ENCODE measurements at places on chromosomes 5 and 9.

GRCh38 chr5:72156946-72157624 is 49.8 kb downstream of the MAP1B start:
- no peak for DNase-seq

GRCh38 chr9:18496256-18497000 is 22.5 kb downstream of the ADAMTSL1 start:
- DNase-seq: no peak

DNA sequence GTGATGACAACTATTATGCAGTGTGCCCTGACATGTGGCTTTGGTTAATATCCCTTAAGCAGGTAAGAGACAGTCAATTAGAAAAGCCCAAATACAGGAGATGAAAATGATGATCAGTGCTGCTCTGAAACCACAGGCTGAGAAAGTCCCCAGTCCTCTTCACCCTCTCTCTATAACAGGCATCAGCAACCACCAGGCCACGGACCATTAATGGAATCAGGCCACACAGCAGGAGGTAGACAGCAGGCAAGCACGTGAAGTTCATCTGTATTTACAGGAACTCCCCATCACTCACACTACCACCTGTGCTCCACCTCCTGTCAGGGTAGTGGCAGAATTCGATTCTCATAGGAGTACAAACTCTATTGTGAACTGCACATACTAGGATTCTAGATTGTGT is 591.6 kb upstream of the CYLC2 start:
- no peak for DNase-seq

- no peak for DNase-seq
These were observed 28.0 kb upstream of the SYK start for GRCh38 chr9:90773617-90774016.

GRCh38 chr5:111859031-111859430 is 102.0 kb upstream of the NREP start:
- no peak for DNase-seq

DNA sequence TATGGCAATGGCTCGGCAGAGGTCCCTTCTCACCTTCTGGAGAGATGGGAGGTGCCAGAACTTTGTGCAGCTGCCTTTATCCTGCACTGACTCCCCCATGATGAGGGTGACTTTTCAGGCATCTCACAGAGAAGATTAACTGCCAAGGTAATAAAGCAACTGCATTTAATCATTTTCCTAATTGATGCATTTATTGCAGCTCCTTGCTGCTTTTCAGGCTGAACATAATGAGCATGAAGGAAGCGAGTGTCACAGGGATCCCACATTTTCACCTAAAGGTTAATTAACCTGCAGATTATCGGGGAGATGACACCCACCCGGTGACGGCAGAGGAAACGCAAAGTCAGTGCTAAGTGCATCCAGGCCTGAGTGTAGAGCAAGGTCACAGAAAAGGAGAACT is 154.3 kb downstream of the ICE1 start:
- DNase-seq: no peak

DNA sequence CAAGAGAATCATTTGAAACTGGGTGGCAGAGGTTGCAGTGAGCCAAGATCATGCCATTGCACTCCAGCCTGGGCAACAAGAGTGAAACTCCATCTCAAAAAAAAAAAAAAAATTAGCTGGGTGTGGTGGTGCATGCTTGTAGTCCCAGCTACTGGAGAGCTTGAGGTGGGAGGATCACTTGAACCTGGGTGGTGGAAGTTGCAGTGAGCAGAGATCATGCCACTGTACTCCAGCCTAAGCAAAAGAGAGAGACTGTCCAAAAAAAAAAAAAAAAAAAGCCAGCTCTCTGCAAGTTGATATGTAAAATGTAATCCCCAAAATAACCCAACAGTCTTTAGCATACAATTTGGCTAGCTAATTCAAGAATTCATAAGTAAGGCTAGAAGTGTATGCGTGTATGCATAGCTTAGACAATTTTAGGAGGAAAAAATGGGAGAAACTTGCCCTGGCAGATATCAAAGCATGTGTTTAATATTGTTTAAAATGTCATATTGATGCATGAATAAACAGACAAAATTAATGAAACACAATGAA is 36.3 kb downstream of the C5orf22 start:
- no peak for DNase-seq

GRCh38 chr5:175921061-175921730 is 46.9 kb downstream of the THOC3 start:
- DNase-seq: no peak

- no peak for DNase-seq
These were observed 144.7 kb downstream of the GABBR2 start for GRCh38 chr9:98563988-98564387.

DNA sequence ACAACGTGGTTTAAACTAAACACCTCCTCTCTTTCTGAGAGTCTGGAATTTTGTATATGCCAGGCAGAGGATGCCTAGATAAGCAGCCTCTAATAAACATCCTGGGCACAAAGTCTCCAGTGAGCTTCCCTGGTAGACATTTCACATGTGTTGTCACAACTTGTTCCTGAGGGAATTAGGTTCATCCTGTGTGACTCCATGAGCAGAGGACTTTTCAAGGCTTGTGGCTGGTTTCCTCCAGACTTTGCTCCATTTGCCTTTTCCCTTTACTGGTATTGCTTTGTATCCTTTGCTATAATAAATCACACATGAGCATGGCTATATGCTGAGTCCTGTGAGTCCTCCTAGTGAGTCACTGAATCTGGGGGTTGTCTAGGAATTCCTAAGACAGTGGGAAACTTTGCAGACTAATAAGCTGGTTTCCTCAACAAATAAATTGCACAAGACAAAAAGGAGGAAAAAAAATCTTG is 77.4 kb downstream of the NR2F1-AS1 start:
- DNase-seq: no peak

GRCh38 chr5:10220248-10220647 is 29.4 kb downstream of the ATPSCKMT start:
- DNase-seq: no peak

GRCh38 chr9:20702570-20702969 is 18.5 kb downstream of the FOCAD start:
- DNase-seq: no peak

- DNase-seq: no peak
These were observed 92.9 kb upstream of the TNPO1 start for GRCh38 chr5:72723581-72723980.
